ENCODE measurements at places on chromosomes 4 and X.

DNA sequence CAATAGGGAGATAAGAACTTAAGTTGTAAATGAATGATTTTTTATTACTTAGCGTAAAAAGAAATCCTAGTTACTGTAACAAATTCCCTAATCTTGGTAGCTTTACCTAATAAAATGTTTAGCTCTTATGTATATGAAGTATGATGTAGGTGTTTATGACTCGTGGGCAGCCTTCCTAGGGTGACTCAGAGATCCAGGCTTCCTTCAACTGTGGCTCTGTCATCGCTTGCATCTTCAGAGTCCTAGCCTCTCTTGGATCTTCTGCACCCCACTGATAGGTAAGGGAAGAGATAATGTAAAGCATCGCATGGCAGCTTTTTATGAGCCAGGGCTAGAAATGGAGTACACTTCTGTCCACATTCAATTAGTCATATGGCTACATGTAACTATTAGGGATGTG, 165.6 kb upstream of the GLRA2 start:
- no peak for DNase-seq

DNA sequence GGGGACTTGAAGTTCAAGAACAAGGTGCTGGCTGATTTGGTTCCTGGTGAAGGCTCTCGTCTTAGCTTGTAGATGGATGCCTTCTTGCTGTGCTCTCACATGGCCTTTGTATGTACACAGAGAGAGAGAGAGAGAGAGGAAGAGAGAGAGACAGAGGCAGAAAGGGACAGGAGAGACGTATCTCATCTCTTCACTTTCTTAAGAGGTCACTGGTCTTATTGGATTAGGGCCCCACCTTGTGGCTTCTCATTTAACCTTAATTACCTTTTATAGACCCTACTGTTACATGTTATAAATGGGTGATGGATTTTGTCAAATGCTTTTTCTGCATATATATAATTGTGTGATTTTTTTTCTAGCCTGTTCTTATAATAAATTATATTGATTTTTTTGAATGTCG, 1444.2 kb downstream of the ADGRL3 start:
- no peak for DNase-seq

GRCh38 chr4:153189016-153189801, 15.0 kb upstream of the TRIM2 start:
- DNase-seq = no peak

DNA sequence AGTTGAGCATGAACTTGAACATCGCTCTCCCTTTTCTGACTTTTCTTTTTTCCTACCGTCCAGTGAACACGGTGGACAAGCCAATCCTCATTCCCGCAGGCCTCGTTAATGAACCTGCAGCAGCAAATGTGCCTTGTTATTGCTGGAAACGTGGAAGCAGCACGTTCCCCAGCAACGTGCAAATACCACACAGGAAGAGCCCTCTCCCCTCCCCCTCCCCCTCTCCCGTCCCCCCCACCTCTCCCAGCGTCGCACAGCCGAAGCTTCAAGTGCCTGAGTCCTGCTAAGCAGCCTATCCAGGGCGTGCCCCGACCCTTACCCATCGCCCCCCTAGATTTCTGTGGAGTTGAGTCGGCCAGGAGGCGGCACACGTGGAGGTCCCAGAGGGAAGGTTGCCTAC, 219.9 kb downstream of the BCOR start:
- DNase-seq = peak; percentile 43

GRCh38 chrX:133985164-133985966, at the start of gene GPC3:
Gene GPC3, minus strand, starts transcription at chrX:133985594.
- DNase-seq = peak; percentile 54

- no peak for DNase-seq
Measured at GRCh38 chr4:118807659-118808058, 28.3 kb downstream of the SEC24D start.

GRCh38 chr4:19850909-19851308, 400.8 kb upstream of the SLIT2 start:
- DNase-seq = no peak

- DNase-seq = no peak
Measured at GRCh38 chr4:184775854-184776555, 42.1 kb upstream of the CENPU start.

DNA sequence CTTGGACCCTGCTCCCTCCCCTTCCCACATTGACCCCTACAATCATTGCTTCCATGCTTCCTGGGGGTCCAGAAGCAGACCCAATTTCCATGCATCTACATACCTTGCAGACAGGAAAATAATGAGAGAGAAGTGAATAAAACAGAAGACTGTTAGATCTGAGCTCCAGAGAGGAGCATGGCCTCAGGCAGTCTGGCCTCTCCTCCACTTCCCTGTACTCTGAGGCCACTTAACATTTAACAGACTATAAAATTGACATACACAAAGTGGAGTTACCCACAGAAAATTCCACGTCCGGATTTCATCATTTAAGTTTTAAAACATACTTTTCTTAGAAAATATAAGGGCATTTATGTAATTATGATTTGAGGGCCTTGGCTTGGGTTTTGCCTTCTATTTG, 2.1 kb upstream of the PRSS12 start:
- DNase-seq = no peak

DNA sequence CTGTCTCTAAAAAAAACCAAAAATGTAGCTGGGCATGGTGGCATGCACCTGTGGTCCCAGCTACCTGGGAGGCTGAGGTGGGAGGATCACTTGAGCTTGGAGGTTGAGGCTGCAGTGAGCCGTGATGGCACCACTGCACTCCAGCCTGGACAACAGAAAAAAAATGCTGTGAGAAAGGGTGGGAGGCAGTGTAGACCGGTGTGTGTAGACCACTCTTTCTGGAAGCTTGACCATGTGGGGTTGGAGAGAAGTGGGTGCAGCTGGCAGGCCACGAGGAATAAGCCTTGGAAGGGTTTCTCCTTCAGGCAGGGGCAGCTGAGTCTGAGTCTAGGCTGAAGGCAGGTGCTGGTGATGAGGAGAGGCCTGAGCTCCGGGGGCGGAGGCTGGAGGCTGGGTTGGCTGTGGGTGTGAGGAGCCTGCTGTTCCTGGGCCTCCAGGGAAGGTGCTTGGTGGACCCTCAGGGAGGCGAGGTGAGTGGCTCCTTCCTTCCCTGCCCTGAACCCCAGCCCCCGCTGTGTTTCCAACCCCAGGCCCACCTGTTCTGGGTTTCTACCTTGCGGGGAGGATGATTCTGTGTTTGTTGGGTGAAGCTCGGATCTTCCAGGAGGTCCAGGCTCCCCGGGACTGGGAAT, 9.3 kb upstream of the TBC1D14 start:
- DNase-seq = no peak

GRCh38 chrX:21943460-21944135, 3.1 kb downstream of the SMS start:
- no peak for DNase-seq

- DNase-seq = no peak
Measured at GRCh38 chr4:155889031-155889793, 14.3 kb upstream of the TDO2 start.

GRCh38 chrX:152896450-152896849, 1.4 kb upstream of the ZNF185 start:
- DNase-seq = no peak

- DNase-seq = no peak
Measured at GRCh38 chr4:146155152-146155724, 20.3 kb upstream of the LSM6 start.

- DNase-seq = no peak
Measured at GRCh38 chr4:136925203-136925602, 607.1 kb downstream of the PCDH18 start.

DNA sequence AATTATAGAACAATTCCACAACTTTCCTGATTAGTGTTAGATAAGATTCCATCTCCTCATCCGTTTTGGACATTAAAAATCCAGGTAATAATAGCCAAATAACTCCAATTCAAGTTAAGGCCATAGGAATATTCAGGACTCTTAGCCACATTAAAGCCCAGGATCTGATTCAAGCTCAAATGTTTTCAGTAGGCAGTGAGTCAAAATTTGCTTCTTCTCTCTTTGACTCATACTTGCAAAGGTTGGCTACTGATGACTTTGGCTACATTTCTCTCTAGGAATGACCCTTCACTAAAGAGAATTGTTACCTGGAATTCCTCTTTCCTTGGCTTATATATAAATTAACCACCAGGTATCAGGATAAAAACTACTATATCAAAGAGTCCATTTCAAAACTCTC, 354.9 kb upstream of the HS3ST1 start:
- DNase-seq = no peak

GRCh38 chrX:39854772-39855747, 242.7 kb downstream of the BCOR start:
- peak; percentile 79 for DNase-seq

DNA sequence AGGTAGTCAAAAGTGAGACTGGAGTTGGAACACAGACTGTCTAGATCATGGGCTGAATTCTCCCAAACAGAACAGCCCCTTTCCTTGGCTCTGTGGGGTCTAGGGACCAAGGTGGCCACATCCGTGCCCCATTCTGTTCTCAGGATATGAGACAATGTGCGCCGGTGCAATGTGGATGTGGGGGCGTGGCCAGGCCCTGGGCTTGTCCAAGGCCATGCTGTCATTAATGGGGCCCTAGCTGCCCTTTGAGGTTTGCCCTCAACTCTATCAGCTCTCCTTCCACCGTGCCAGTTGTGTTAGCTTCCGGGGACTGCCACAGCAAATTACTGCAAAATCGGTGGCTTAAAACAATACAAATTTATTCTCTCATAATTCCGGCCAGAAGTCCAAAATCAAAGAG, 312.6 kb downstream of the EVC2 start:
- DNase-seq = no peak

- DNase-seq = no peak
Measured at GRCh38 chr4:157664726-157665125, 444.2 kb downstream of the GRIA2 start.

DNA sequence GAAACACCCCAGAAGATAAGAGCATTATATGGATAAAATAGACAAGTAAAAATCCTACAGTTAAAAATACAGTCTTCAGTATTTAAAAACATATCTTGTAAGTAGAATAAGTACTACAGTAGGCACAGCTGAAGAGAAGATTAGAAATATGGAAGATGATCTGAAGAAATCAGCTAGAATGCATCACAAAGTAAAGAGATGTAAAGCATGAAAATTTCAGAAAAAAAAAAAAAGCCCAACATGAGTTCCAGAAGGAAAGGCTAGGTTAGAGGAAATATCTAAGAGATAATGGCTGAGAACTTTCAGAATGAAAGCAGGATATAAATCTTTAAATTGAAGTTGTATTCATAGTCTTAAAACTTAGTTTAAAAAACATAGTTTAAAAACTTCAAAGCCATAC, 21.0 kb downstream of the EPGN start:
- no peak for DNase-seq

DNA sequence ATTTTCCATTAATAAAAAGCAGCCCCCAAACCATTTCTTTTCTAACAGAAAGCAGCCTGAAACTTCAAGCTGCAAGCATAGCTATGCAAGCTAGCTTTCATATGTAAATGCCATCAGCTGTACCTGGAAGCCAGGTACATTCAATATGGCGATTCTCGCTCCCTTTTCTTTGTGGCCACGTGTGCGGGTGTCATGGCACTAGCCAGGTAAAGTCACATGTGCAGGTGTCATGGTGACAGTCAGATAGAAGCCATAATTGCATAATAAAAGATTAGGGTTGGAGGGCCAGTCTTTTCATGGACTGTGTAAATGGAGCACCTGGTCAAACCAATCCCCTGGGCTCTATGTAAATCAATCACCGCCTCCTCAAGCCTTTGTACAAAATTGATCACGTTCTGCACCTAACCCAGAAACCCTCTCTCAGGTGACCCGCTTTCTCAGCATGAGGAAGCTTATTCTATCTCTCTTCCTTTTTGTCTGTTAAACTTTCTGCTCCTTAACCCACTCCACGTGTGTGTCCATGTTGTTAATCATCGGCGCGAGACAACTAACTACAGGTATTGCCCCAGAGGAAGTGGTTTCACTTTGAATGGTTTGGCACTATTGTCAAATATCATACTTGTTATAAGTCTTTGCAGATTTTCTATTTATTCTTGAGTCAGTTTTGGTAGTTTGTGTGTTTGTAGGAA, 18.0 kb upstream of the RHOXF2 start:
- DNase-seq = no peak

DNA sequence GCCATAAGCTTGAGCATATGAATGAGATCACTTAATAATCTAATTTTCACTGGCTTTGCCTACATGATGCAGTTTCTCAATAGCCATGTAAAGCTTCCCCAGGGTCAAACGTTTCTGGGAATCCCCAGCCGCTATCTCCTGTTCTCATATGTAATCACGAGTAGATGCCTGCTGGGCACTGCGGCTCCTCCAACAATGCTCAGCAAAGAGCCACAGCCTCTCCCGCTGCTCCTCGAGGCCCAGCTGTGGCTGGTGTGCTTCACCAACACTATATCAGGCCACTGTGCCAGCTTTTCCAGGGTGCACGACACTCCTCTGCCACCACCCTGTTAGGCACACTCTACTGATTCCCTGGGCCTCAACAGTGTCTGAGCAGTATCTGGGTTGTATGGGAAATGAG, 78.3 kb upstream of the RASGEF1B start:
- DNase-seq = no peak

DNA sequence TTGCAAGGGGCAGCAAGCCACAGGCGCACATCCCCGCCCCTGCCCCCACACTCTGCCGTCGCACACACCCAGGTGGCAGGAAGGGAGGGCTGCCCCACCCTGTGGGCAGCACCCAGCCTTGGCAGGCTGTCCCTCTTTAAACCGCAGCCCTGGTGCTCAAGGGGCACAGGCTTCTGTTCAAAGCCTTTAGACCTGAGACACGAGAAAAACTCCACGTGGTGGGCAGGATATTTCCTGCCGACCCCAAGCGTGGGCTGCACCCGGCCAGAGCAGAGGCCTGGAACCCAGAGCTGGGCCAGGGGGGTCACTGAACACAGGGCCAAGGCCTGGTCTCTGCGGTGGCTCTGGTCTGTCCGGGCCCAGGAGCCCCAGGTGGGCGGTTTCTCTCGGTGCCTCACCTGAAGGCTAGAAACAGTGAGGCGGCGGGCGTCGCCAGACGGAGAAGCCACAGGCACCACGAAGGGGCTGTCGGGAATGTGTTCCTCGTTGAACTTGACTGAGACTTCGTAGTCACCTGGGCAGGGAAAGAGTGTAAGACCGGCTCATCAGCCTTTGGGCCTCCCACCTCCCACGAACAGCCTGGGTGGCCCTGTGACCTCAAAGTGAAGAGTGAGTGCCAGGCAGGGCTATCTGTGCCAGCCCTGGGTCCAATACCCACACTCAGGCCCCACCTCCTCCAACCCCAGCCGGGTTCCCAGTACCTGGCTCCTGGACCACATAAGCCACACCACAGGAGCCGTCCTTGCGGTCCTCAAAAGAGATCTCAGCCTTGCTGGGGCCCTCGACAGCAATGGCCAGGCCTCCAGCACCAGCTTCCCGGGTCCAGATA, 23.0 kb downstream of the FLNA start:
- DNase-seq = peak; percentile 58

- no peak for DNase-seq
Measured at GRCh38 chr4:12562021-12562420, 922.1 kb downstream of the RAB28 start.

DNA sequence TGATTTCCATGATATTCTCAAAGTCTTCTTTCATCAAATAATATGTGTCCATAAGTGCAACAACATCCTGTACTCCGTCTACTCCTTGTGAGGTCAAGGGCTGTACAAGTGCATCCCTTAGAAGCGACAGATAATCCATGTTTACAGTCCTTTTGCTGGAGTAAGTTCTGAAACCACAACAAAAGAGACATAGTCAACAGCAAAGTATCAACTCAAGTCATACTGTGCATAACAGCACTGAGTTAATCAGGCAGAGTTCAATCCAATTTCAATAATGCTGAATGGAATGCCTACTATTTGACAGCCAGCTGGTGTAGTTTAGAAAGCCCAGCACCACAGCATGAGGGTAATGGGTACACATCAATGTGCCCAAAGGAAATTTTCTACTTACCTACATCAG, 74.5 kb downstream of the RFC1 start:
- DNase-seq = no peak

GRCh38 chrX:132394591-132394990, 94.2 kb downstream of the MBNL3 start:
- no peak for DNase-seq

GRCh38 chr4:186709517-186709916, 14.1 kb downstream of the FAT1 start:
- no peak for DNase-seq
